ENCODE measurements at places on chromosomes 1 and 21. TPM values are rescaled to one million over a fixed set of nuclear protein-coding genes. Genes with fewer than 3 reads are reported as not detected.

The ALPL gene
- 5.1 TPM for total RNA-seq

The UBE4B gene
- 45.0 TPM for total RNA-seq

The CCDC190 gene
- not detected for total RNA-seq

The ATP1A2 gene
- 0.07 TPM for total RNA-seq

GRCh38 chr1:228839656-228840055, 104.4 kb downstream of the RHOU start:
- no peak for DNase-seq

- DNase-seq: no peak
Measured at GRCh38 chr1:236370420-236370819, 23.7 kb upstream of the EDARADD start.

GRCh38 chr1:46133781-46134350, 1.4 kb upstream of the PIK3R3 start:
- no peak for DNase-seq

GRCh38 chr1:180117764-180118116, 36.9 kb upstream of the QSOX1 start:
- no peak for DNase-seq

GRCh38 chr1:111334169-111334568, 43.5 kb downstream of the CHIA start:
- no peak for DNase-seq

- no peak for DNase-seq
Measured at GRCh38 chr1:30905403-30905802, 3.2 kb downstream of the SDC3 start.

GRCh38 chr1:182629080-182629479, 24.9 kb upstream of the RGS16 start:
- DNase-seq: no peak

GRCh38 chr1:5509664-5510452, 482.4 kb downstream of the NPHP4 start:
- DNase-seq: no peak

- DNase-seq: no peak
Measured at GRCh38 chr1:235996048-235996785, 68.7 kb downstream of the NID1 start.

DNA sequence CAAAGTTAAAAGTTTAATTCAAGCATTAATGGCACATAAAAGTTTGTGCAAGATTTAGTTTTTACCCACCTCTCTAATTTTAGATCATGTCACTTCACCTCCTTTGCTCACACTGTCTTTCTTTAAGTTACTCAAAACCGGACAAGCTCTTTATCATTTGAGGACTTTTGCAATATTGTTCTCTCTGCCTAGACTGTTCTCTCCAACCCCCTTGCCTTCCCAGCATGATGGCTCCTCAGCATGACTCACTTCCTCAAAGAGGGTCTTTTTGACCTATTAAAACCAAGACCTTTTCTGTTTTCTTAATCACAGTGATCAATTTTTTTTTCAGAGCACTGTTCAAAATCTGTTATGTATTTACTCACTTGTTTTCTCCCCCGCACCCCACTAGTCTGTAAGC, 61.3 kb downstream of the XKR8 start:
- DNase-seq: no peak
